ENCODE measurements at places on chromosomes 7 and 10. TPM values are rescaled to one million over a fixed set of nuclear protein-coding genes. Genes with fewer than 3 reads are reported as not detected.

DNA sequence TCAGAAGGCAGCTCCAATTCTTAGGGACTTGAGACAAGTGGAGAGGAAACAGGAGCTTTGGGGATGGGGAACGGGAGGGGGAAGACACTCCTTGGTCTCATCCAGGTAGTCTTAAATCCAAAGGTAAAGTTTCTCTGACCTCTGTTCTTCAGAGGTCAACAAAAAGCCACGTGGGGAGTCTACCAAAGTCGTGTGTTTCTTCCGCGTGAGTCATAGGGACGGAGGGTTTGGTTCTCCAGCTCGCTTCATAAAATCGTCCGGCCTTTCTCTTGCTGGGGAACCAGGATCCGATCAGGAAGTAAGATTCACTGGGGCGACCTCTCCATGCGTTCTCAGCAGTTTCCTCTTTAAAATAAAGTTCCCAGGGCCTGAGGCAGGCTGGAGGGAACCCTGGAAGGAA lies 275.7 kb downstream of the TCERG1L start:
- H3K36me3 ChIP-seq: no peaks in the 10 kb centered on the region
- H3K27ac ChIP-seq: no peak overlapping the region
- no peak for DNase-seq
- H3K4me1 ChIP-seq: no peaks in the 10 kb centered on the region
- H3K27me3 ChIP-seq: no peaks in the 10 kb centered on the region

The ETV1 gene
- 1.1 TPM for total RNA-seq

The RASSF4 gene
- total RNA-seq: 2.6 TPM

The TRPV5 gene
- not detected for total RNA-seq

- H3K4me1 ChIP-seq: no peaks in the 10 kb centered on the region
- H3K27me3 ChIP-seq: no peaks in the 10 kb centered on the region
- H3K4me3 ChIP-seq: no peak overlapping the region
- no peak for DNase-seq
- H3K27ac ChIP-seq: no peak overlapping the region
- peaks cover 13% of the 10 kb centered on the region for H3K36me3 ChIP-seq
Measured at GRCh38 chr10:130230611-130231010, 94.4 kb downstream of the GLRX3 start.
